T-cell (primary cell): ENCODE measurements at places on chromosomes 2 and 18.

GRCh38 chr2:45707661-45708060, 56.2 kb downstream of the PRKCE start:
- DNase-seq: no peak

- no peak for DNase-seq
Observed at GRCh38 chr2:207274530-207275189, 108.9 kb upstream of the KLF7 start.

- DNase-seq: no peak
Observed at GRCh38 chr18:64026350-64026749, 56.5 kb downstream of the SERPINB8 start.

GRCh38 chr18:666177-666576, 8.7 kb downstream of the TYMS start:
- DNase-seq: no peak

- no peak for DNase-seq
Observed at GRCh38 chr2:46806526-46806925, 109.1 kb downstream of the MCFD2 start.

DNA sequence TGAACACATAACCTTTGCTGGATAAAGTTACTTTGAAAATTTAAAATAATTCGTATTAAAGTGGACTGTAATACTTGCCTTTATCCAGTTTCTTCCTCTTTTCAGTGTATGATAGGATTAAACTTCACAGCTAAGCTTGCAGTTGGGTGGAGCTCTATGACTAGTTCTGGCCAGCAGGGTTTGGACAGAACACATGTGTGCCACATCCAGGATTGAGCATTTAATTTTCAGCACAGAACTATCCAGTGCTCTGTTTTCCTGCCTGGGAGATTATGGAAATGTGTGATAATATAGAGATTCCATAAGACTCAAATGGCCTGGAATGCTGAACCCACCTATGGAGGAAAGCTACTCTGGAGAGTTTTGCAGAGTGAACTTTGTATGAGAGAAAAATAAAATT, 200.2 kb downstream of the OSR1 start:
- DNase-seq: no peak

GRCh38 chr2:109527079-109527478, 86.7 kb downstream of the SEPTIN10 start:
- no peak for DNase-seq

- no peak for DNase-seq
Observed at GRCh38 chr2:188439986-188440385, 148.3 kb downstream of the GULP1 start.

DNA sequence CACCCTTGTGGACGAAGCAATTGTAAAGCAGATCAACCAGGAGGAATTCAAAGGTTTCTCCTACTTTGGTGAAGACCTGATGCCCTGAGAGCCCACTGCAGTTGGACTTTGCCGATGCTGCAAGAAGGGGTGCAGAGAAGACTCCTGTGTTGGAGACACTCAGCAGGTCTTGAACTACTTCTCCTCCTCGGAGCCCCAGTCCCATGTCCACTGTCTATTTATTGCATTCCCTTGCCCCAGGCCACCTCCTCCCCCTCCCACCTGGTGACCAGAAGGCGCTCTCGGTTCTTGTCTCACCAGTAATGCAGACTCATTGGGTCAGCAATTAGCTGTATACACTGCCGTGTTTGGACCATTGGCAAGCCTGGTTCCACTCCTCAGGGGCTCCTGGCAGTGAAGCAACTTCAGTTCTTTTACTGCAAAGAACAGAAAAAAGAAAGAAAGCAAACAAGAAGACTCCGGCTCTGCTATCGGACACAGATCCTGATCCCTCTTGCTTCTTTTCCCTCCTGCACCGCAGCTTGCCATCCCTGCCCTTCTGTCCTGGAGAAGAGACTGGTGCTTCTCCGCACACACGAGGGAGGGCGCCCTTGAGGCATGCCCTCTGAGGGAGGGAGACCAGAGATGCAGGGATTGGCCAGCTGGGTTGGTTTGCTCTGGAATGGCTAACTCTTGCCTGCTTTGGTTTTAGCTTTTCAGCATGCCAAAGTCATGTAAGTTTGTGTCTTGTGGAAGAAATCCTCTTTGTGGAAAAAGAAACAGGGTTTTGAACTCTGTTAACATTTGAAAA, 112.2 kb upstream of the EPAS1 start:
- no peak for DNase-seq

DNA sequence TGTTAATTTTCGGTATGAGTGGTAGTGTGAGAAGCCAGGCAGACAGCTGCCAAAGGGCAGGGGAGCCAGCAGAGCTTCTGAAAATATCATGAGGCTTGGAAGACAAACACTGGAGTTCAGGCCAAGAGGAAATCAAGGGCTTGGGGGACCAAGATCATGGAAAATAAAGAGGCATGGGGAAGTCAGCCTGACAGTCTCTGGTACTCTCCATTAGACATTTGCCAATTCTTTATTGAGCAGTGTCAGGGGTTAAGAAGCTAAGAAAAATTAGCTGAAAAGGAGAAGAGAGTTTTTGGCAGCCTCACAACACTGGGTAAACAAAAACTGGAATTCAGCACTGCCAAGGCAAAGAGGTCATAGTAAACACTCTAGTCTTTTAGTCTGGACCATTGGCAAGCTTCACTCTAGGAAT, 612.7 kb downstream of the EPHA4 start:
- no peak for DNase-seq

DNA sequence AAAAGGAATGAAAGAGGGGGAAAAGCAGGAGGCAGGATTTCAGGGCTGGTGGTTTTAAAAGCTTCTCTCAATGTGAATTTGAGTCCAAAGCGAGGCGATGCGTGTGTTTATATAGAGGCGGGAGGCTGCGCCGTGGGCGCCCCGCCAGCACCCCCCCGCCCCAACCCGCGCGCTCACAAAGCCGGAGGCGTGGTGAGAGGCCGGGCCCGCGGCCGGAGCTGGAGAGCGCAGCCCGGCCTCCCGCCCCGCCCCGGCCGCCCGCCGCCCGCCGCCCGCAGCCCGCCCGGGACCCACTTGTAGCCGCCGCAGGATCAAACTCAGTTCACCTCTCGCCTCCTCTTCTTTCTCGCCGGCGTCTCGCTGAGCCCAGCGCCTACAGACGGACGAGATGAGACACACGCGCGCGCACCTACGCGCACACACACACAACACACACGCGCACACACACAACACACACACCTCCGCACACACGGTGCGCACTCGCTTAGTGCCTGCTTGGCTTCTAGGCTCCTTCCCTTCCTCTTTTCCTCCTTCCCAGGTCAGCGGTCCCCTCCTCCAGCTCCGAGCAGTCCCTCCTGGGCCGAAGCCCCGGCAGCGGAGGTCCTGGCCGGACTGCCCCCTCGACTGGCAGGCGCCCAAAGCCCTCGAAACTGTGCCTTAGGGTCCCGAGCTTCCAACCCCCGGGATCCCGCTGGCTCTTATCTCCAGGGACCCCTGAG, 1.3 kb upstream of the CYP26B1 start:
- DNase-seq: no peak

DNA sequence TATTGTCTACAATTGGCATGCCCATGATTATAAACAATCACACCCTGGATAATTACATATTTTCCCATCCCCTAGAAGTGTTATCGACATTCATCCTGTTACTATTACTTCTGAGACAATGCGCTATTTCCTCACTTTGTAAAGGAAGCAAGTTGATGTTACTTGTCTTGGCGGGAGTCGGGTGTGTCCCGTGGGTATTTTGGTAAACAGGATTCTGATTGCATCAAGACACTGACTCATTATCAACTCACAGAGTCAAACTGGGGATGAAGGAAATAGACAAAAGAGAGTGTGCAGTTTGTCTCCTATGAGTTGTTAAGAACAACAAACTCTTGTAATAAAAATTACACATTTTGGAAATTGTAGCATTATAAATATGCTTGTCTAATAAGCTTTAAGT, 142.7 kb downstream of the GALR1 start:
- no peak for DNase-seq

DNA sequence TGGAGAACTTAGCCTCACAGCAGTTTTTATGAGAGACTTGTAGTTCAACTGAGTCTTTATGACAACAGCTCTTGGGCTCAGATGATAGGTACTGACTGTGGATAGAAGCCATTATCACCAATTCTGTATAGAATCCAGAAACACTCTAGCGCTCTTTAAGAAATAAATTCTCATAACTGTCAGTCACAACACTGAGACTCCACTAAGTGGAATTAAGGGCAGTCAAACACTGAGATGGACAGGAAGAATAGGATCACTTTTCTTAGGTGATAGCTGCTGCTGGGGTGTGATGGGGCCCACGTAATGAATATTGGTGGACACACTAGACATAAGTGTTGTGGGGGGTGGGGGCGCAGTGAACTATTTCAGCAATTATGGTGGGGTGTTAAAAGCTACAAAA, 1691.8 kb upstream of the LRRTM1 start:
- no peak for DNase-seq

GRCh38 chr2:69241664-69242514, 145.1 kb downstream of the GFPT1 start:
- DNase-seq: no peak

DNA sequence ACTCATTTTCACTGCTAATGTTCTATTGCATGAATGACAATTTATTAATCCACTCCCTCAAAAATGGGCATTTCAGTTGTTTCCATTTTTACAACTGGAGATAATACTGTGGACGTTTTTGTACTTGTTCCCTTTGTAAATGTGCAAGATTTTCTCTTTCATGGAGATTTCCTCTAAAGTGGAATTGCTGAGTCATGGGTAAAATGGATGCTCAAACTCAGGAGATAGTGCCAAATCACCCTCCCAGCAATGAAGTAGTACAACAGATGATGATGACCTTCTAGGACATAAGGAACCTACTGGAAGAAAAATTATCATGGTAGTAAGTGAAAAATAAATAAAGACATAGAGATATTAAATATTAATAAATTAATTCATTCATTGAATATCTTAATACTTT, 460.8 kb upstream of the CHST9 start:
- DNase-seq: no peak

DNA sequence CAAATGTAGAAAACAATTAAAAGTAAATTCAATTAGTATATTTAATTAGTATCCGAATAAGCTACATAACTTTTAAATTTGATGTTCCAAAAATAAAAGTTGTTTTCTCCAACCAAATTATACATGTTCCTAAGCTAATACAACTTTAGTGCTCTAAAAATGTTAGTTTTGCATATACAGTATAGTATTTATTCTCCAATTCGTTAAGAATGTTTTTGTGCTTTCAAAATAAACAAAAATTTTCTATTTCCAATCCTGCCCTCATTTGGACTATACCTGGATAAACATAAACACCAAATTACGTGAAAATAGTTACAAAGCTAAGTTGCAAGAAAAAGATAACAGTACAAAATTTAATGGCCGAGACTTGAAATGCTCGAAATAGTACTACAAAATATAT, 71.9 kb downstream of the STK39 start:
- no peak for DNase-seq

- no peak for DNase-seq
Observed at GRCh38 chr2:209141142-209141541, 282.7 kb upstream of the MAP2 start.

GRCh38 chr18:74412116-74412880, 44.8 kb downstream of the DIPK1C start:
- DNase-seq: no peak

DNA sequence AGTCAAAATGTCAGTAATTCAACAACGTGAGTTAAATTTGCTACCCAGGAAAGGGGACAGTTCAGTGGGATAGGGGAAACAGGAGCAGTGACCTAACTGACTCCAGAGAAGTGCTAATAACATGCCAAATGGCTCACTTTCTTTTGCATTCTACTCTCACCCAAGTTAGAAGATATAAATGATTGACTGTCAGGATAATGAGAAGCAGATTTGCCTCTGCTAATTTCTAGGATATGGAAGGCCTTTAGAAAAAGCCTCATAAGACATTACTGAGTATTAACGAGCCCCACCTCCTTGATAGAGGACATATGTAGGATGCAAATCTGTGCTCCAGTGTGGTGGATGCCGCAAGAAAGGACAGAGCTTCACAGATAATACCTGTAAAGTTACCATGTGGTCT, 318.6 kb upstream of the NT5C1B start:
- DNase-seq: no peak

GRCh38 chr2:10326151-10326616, 23.5 kb downstream of the HPCAL1 start:
- DNase-seq: no peak
